T-helper 2 cell treated with Interferon-gamma antibody and Interleukin-4, amounts not matched to agents 5 μg/mL and 100 μg/mL, for 36 hours (primary cell): ENCODE measurements at places on chromosomes 2 and 18.

- DNase-seq, result no peak
- peaks cover 8% of the 10 kb centered on the region for H3K4me1 ChIP-seq
- H3K36me3 ChIP-seq, result peaks cover 13% of the 10 kb centered on the region
- H3K27me3 ChIP-seq, result peaks cover 2% of the 10 kb centered on the region
- no peak overlapping the region for H3K4me3 ChIP-seq
Measured at GRCh38 chr2:12469141-12469561, 247.6 kb upstream of the TRIB2 start.

GRCh38 chr2:187566712-187567111, 12.5 kb upstream of the TFPI start:
- no peak overlapping the region for H3K4me3 ChIP-seq
- no peaks in the 10 kb centered on the region for H3K4me1 ChIP-seq
- no peak overlapping the region for H3K27ac ChIP-seq
- H3K27me3 ChIP-seq, result peaks cover 3% of the 10 kb centered on the region

GRCh38 chr2:37786191-37786698, 114.8 kb upstream of the CDC42EP3 start:
- DNase-seq, result no peak
- peaks cover 4% of the 10 kb centered on the region for H3K27me3 ChIP-seq
- no peaks in the 10 kb centered on the region for H3K4me1 ChIP-seq
- H3K4me3 ChIP-seq, result no peak overlapping the region

DNA sequence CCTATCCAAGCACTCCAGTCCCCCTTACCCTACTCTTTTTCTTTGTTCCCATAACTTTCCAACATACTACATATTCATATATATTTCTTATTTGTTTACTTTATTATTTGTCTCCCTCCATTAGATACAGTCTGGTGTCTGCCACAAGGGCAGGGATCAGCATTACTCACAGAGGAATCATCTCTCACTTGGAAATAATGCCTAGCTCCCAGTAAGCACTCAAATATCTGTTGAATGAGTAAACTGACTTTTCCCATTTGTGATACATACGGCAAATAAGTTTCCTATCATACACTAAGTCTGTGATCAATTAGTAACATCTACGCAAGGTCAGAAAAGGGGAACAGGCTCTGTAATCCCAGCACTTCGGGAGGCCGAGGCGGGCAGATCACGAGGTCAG, 18.7 kb downstream of the C1D start:
- peaks cover 6% of the 10 kb centered on the region for H3K4me1 ChIP-seq
- no peak overlapping the region for H3K4me3 ChIP-seq
- no peaks in the 10 kb centered on the region for H3K27me3 ChIP-seq
- DNase-seq, result no peak

DNA sequence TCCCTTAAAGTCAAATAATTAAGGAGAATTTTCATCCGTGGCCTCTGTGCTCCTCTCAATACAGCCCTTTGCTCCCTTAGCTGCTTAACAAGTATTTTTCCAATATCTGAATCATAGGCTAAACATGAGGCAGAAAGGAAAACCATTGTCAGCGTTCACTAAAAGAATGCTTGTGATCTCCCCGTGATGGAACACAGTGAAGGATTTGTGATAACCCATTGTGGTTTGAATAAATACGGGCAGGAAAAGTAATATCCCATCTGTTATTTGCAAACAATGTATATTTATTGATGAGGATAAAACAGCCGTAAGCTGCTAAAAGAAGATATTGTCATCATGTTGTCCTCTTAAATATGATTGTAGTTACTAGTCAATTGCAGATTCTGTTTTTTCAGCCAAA, 258.1 kb downstream of the NAPG start:
- H3K4me3 ChIP-seq, result no peak overlapping the region
- no peak for DNase-seq
- no peaks in the 10 kb centered on the region for H3K36me3 ChIP-seq
- peaks cover 51% of the 10 kb centered on the region for H3K27me3 ChIP-seq
- H3K27ac ChIP-seq, result no peak overlapping the region

GRCh38 chr2:185475914-185476313, 262.7 kb upstream of the FSIP2 start:
- no peak for DNase-seq
- no peaks in the 10 kb centered on the region for H3K4me1 ChIP-seq
- H3K27ac ChIP-seq, result no peak overlapping the region
- no peaks in the 10 kb centered on the region for H3K36me3 ChIP-seq
- H3K27me3 ChIP-seq, result no peaks in the 10 kb centered on the region
- no peak overlapping the region for H3K4me3 ChIP-seq
